ENCODE measurements at places on chromosomes 16 and 17.

- DNase-seq: no peak
These were observed 217.4 kb upstream of the PSMD7 start for GRCh38 chr16:74079232-74079586.

GRCh38 chr17:51830451-51830850, 328.1 kb downstream of the CA10 start:
- no peak for DNase-seq

DNA sequence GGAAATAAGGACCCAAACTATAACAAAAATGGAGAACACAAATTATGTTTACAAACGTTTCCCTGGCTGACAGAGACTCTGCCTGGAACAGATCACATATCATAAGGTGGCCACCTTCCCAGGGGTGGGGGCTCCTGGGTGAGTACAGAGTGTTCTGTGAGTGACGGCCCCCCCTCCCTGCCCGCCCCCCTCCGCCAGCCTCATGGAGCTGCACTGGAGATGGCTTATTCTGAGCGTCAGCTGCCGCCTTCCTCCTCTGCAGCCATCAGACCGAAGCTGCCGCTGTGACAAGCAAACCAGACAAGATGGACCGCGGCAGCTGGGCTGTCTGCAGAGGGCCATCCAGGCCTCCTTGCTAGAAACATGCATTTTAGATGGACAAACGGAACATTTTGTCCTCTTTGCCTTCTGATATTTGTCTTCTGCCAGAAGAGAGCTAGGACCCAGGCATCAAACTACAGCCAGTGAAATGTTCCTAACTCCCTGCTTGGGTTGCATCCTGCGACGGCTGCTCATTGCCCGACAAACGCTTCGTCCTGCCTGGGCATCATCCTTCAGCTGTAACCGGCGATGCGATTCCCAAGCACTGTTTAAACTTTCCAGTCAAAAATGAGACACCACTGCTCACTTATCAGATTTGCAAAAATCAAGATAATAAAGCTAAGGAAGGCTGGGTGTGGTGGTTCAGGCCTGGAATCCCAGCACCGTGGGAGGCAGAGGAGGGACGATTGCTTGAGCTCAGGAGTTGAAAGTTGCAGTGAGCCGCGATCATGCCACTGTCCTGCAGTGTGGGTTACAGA, 15.3 kb upstream of the RPTOR start:
- DNase-seq: no peak

DNA sequence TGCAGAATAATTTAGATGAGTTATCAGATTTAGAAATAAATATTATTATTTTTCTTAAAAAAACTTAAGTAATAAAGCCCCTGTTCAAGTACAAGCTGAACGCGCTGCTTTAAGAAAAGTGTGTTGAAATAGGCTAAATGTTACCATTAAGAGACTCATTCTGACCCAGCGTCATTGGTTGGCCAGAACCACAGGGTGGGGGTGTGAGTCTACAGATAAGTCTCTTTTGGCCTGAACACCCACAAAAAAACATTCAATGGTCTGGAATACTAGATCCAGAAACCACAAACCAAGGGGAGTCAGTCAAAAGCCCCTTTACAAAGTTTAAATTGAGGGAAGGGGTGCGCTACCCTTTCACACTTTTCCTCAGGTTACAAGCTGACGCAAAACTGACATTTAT, 776.1 kb downstream of the KCNJ2 start:
- DNase-seq: no peak

GRCh38 chr17:22463110-22463850, 771.0 kb downstream of the KCNJ18 start:
- no peak for DNase-seq

DNA sequence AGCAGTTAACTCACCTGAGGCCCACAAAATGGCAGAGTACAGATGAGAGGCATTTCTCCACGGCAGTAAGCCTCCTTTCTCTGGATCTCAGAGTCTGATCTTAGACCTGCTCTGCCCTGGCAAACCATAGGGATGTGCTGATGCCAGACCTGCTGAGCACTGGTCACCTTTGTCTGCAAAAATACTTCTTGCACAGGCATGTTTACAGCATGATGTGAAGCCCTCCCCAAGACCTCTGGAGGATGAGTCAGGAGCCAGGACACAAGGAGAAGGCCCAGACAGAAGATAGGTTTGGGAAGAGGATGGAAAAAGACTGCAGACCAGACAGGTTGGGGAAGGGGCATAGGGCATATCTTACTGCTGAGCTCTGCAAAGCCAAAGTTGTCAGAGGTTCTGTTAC, 426.6 kb downstream of the PMP22 start:
- no peak for DNase-seq

GRCh38 chr17:63282455-63282854, 163.7 kb downstream of the CYB561 start:
- no peak for DNase-seq

DNA sequence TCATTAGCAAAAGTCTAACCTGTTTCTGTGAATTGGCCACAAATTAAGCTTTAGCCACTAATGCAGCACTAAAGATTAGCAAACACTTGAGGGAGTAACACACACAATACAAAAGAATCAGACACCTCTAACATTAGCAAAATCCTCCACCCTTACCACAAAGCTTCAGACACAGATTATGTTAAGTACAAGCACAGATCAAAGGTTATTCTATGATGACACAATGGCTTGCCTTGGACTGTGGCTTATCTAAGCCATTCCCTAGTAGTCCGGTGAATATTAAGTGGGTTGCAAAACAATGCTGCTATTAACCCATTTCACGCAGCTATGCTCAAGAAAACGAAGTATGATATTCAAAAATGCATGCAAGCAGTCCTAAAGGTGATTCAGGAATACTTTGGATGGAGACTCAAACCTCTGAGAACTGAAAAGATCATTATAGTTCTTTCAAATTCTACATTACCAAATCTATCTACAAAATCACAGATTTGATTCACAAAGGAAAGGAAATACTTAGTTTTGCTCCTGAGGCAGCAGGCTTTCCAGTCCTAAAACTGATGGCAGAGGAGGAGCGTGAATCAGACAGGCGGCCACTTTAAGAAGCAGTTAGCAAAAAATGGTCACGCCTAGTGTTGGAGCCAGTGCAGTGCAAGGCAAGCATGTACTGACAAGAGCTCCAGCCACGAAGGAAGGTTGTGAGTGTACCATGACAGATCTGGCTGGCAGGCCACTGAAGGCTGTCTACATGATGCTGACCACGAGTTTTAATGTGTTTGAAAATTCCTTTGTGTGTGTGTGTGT, 67.2 kb downstream of the PARN start:
- DNase-seq: no peak

DNA sequence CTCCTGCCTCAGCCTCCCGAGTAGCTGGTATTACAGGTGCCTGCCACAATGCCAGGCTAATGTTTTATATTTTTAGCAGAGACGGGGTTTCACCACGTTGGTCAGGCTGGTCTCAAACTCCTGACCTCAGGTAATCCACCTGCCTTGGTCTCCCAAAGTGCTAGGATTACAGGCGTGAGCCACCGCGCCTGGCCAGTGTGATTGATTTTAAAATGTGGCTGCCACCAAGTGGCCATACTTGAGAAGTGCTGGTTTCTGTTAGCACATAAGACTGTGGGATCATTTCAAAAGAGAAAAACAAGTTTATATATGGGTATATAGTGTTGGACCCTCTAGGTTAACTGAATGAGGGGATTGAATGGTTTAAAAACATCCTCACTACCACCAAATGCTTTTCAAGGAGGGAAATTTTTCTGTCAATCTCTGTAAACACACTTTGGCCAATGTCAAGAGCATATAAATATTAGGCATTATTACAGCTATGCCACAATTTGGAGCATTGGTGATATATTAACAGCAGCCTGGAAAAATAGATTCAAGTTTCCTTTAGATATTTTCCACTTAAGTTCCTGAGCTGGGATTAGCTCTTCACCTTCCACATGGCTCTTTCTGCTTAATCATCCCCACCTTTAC, 13.5 kb upstream of the DHRS13 start:
- peak; percentile 48 for DNase-seq

Data from activated CD4-positive, alpha-beta T cell treated with anti-CD3 and anti-CD28 coated beads, Interleukin-2, Interleukin-6, amounts not matched to agents 100 ng/mL and 50 ng/mL, durations not matched to agents 16 hours and 8 hours (primary cell).